Aorta (tissue), 5 donors: ENCODE measurements at places on chromosomes 4 and X. TPM values are rescaled to one million over a fixed set of nuclear protein-coding genes. Genes with fewer than 3 reads are reported as not detected.

ZNF630 gene
- 7.7 TPM for total RNA-seq

DNA sequence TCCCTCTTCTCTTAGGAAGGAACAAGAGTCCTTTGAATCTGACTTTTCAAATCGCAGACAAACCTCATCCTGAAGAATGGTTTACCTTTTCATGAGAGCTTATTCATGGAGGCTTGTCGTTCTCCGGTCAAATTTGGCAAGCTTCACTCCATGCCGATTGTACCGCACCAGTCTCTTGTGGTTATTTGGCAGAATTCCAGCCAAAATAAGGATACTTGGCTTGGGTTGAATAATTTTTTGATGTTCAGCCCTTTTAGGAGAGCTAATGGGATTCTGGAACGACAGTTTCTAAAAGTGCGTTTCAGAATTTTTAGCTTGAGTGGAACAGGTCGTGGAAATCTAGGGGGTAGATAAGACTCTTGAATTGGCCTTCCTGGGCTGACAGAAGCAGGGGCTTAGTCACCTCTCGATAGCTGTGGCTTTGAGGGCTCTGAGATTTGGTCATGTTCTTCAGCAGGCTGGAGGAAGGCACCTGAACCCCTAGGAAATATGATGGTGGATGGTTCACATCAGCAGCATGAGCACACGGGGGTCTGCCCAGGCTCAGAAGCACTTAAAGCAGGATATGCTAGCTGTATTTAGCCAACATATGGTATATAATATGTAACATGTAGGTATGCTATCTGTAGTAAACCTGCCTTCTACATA is 1.5 kb downstream of the KLHL2 start:
- no peak for DNase-seq
- no peak overlapping the region for H3K27ac ChIP-seq
- H3K36me3 ChIP-seq: no peaks in the 10 kb centered on the region

- no peaks in the 10 kb centered on the region for H3K36me3 ChIP-seq
- H3K4me3 ChIP-seq: no peak overlapping the region
- H3K4me1 ChIP-seq: no peaks in the 10 kb centered on the region
- H3K27me3 ChIP-seq: no peaks in the 10 kb centered on the region
Observed at GRCh38 chr4:149264093-149264733, 551.4 kb downstream of the IQCM start.

DNA sequence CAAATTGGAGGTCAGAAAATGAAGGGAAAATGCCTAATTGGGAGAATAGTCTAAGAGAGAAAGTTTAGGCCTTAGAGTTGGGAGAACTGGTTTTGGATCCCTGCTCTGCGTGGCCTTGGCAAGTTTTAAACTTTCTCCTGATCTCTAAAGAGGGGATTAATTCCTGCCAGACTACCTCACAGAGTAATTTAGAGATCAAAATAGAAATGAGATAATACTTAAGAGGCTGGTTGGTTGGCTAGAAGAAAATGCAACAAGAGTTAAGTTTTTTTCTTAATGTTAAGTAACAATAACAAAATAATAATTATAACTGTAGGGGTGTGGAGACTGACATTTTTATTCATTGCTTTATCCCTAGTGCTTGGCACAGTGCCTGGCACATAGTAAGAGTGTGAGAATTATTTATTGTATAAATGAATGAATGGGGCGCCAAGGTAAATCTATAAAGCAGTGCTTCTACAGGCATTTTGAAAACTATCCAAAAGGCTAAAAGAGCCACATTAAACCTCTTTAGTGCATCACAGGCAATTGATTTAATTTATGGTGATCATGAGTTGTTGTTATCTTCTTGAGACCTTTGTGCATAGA is 160.5 kb downstream of the RASL11B start:
- H3K4me3 ChIP-seq: no peak overlapping the region
- peak overlapping the region; percentile 54 for H3K27ac ChIP-seq
- peaks cover 10% of the 10 kb centered on the region for H3K4me1 ChIP-seq

- DNase-seq: no peak
- no peaks in the 10 kb centered on the region for H3K36me3 ChIP-seq
- no peaks in the 10 kb centered on the region for H3K4me1 ChIP-seq
- no peaks in the 10 kb centered on the region for H3K27me3 ChIP-seq
Observed at GRCh38 chrX:128106630-128107029, 54.4 kb upstream of the ACTRT1 start.

DNA sequence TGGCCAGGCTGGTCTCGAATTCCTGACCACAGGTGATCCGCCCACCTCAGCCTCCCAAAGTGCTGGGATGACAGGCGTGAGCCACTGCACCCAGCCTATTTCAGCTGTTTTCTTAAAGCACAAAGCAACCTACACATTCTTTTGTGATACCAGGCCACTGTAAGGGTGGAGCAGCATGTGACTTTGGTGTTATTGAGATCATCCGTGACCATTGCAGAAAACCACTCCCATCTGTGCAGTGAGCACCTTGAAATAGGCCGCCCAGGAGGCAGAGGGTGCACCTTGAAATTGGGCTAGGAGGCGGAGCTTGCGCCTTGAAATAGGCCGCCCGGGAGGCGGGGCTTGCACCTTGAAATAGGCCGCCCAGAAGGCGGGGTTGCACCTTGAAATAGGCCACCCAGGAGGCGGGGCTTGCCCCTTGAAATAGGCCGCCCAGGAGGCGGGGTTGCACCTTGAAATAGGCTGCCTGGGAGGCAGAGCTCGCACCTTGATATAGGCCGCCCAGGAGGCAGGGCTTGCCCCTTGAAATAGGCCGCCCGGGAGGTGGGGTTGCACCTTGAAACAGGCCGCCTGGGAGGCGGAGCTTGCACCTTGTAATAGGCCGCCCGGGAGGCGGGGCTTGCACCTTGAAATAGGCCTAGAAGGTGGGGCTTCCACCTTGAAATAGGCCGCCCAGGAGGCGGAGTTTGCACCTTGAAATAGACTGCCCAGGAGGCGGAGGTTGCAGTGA is 9.0 kb upstream of the SLC25A6 start:
- DNase-seq: peak; percentile 34
- no peaks in the 10 kb centered on the region for H3K27me3 ChIP-seq
- no peaks in the 10 kb centered on the region for H3K36me3 ChIP-seq
- no peak overlapping the region for H3K27ac ChIP-seq

MAGED4B gene
- 9.6 TPM for total RNA-seq

- H3K36me3 ChIP-seq: no peaks in the 10 kb centered on the region
- no peaks in the 10 kb centered on the region for H3K27me3 ChIP-seq
- DNase-seq: peak; percentile 93
Observed at GRCh38 chrX:153763989-153764755, at the start of gene PLXNB3. PLXNB3 (plus strand) TSS chrX:153764249; CDS start chrX:153765536, 1,287 bp downstream.

GRCh38 chr4:169045862-169046584 is 36.0 kb upstream of the CBR4 start:
- H3K4me3 ChIP-seq: no peak overlapping the region
- H3K27me3 ChIP-seq: no peaks in the 10 kb centered on the region
- no peak for DNase-seq
- no peak overlapping the region for H3K27ac ChIP-seq

STOX2 gene
- 5.7 TPM for total RNA-seq

DNA sequence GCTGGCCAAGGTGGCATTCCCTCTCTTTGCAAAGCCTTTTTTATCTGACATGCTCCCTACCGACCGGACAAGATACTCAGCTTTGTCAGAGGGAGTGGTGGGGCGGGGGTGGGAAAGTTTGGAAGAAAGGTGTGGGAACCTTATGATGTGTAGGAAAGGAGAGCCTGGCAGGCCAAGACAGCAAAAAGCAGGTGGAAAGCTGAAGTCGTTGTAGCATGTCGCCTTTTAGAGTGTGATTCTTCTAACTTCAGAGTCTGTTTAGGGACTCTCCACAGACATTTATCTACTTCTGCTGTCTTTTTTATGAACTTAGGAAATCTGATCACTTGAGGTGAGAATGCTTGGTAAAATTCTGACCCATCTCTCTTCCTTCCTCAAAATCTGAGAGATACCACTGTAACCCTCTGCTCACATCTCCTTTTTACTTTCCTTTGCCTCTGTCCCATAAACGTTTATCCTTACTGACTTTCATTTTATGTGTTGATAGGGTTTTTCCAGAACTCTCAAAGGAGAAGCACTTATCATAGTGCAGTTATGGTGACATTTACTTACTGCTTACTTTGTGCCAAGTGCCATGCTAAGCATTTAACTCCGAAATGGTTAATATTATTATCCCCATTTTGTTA is 8.2 kb upstream of the RUFY3 start:
- no peaks in the 10 kb centered on the region for H3K4me1 ChIP-seq
- no peaks in the 10 kb centered on the region for H3K36me3 ChIP-seq
- no peak overlapping the region for H3K4me3 ChIP-seq

DNA sequence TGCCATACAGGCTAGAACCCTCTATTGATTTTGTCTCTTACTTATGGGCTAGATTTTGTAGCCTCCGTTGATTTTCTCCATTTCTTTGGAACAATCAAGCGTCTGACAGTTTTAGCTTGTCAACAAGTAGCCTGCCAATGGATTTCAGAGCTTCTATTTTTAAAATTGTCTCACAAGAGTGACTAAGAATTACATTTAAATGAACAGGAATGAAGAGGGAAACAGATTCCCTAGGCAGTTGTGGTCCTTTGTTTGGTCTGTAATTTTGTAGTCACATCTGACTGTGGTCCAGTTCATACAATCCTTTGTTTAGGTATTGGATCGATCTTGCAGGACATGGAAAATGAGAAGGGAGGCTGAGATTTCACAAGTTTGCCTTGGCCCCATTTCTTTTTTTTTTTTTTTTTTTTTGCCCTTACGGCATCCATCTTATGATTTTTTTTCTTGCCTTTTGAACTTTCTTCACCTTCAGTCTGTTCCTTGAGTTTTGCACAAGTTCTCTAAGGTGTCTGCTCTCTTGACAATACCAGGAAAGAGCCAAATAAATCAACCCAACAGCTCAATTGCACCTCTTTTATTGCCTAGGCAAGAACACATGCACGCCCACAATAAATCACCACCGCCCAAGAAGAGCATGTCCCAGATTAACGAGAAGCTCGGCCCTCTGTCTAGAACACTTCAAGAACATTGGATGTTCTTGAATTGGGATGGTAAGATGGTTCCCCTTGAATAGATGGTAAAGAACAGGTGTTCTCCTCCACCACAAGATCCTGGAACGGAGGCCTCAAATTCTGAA is 86.5 kb upstream of the EGFL6 start:
- no peaks in the 10 kb centered on the region for H3K27me3 ChIP-seq
- no peaks in the 10 kb centered on the region for H3K4me1 ChIP-seq
- no peaks in the 10 kb centered on the region for H3K36me3 ChIP-seq
- H3K4me3 ChIP-seq: no peak overlapping the region
- H3K27ac ChIP-seq: peak overlapping the region; percentile 19
- no peak for DNase-seq

GRCh38 chrX:17616936-17617335 is 120.4 kb upstream of the SCML1 start:
- H3K4me1 ChIP-seq: no peaks in the 10 kb centered on the region
- no peaks in the 10 kb centered on the region for H3K27me3 ChIP-seq
- no peak overlapping the region for H3K4me3 ChIP-seq
- no peaks in the 10 kb centered on the region for H3K36me3 ChIP-seq
- no peak for DNase-seq
- H3K27ac ChIP-seq: no peak overlapping the region

GRCh38 chr4:23904639-23905071 is 14.8 kb upstream of the PPARGC1A start:
- no peaks in the 10 kb centered on the region for H3K27me3 ChIP-seq
- H3K4me1 ChIP-seq: no peaks in the 10 kb centered on the region
- H3K27ac ChIP-seq: no peak overlapping the region
- DNase-seq: no peak
- H3K4me3 ChIP-seq: no peak overlapping the region
- H3K36me3 ChIP-seq: no peaks in the 10 kb centered on the region

CFI gene
- total RNA-seq: 33.7 TPM

TAF9B gene
- total RNA-seq: 19.0 TPM

DNA sequence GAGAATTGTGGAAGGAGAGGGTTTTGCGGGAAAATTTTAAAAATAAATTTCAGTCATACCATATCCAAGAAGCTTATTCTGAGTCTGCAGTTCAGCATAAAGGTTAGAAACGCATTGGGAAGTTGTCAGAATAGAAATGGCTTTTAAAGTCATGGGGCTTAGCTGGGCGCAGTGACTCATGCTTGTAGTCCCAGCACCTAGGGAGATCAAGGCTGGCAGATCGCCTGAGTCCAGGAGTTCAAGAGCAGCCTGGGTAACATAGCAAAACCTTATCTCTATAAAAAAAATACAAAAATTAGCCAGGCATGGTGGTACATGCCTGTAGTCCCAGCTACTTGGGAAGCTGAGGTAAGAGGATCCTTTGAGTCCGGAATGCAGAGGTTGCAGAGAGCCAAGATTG is 3.9 kb upstream of the PLA2G12A start:
- DNase-seq: no peak
- H3K4me3 ChIP-seq: no peak overlapping the region
- H3K36me3 ChIP-seq: no peaks in the 10 kb centered on the region
- H3K27ac ChIP-seq: no peak overlapping the region
- no peaks in the 10 kb centered on the region for H3K27me3 ChIP-seq

DNA sequence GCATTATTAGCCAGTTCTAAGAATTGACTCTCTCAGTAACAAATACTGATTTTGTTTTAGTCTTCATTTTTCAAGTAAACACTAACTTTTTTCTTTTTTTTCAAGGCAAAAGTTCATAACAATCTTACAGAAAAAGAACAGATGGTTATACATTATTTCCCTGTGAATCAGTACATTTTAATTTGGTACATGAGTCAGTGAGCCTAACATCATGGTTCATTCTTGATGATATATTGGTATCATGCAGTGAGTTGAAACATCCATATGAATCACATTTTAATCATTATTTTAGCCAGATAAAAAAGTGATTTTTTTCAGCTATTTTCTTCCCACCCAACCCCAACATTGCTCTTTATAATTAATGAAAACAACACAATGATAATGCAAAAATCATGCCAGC is 184.3 kb upstream of the TACR3 start:
- DNase-seq: no peak
- H3K36me3 ChIP-seq: no peaks in the 10 kb centered on the region
- H3K4me1 ChIP-seq: no peaks in the 10 kb centered on the region
- H3K27ac ChIP-seq: no peak overlapping the region
- H3K27me3 ChIP-seq: no peaks in the 10 kb centered on the region
- no peak overlapping the region for H3K4me3 ChIP-seq

POU4F2 gene
- not detected for total RNA-seq

DNA sequence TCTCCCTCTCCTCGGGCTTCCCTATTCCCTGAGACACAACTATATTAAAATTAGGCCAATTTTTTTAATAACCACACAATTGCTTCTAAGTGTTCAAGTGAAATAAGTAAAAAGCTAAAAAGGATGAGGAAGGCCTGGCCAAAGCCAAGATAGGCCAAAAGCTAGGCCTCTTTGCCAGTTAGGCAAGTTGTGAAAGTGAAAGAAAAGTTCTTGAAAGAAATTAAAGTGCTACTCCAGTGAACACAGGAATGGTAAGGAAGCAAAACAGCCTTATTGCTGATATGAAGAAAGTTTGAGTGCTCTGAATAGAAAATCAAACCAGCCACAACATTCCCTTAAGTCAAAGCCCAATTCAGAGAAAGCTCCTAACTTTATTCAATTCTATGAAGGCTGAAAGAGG is 114.2 kb upstream of the FAT4 start:
- no peak for DNase-seq
- no peak overlapping the region for H3K4me3 ChIP-seq
- H3K27me3 ChIP-seq: no peaks in the 10 kb centered on the region
- no peaks in the 10 kb centered on the region for H3K4me1 ChIP-seq

HERC6 gene
- 6.9 TPM for total RNA-seq
